ENCODE measurements at places on chromosomes 6 and 20.

DNA sequence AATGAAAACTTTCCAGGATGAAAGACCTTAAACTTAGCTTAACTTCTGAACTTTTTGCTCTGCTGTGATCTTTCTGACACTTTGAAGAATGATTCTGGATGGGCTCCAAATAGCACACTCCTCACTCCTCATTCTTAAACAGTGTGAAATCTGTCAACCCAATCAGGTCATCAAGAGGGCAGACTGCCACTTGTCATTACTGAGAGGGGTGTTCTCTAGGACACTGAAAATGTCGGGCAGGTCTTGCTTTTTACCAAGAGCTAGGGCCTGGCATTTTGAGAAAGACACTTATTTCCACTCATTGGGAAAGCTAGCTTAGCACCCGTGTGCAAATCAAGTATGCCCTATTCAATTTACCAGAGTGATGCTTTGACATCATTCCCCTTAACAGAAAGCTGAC lies 122.2 kb downstream of the MTFR2 start:
- DNase-seq = no peak

DNA sequence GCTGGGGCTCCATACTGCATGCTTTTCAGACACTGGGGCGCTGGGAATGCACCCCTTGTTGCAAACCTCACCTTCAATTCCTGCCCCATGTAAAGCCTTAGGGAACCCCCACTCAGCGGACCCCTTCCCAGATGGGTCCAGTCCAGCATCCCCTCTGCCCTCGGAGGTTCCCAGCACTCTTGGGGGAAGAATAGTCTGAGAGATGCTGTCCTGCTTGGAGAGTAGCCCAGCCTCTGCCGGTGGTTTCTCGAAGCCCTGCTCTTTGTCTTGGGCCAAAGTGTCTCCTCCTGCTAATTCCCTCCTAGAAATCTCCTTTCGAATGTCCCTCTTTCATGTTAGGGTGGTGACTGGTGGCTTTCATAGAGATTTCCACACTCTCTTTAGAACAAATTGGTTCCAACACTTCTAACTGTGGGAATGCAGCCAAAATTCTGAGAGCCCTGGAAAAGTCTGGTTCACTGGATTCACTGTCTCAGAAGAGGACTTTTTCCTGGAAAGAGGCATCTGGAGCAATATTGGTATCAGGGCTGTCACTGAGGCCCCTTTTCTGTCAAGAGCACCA lies 24.9 kb upstream of the SULF2 start:
- DNase-seq = no peak

- DNase-seq = no peak
Observed at GRCh38 chr6:93327857-93328256, 91.5 kb downstream of the EPHA7 start.

- no peak for DNase-seq
Observed at GRCh38 chr6:150899231-150899630, 33.7 kb downstream of the MTHFD1L start.

GRCh38 chr6:25485821-25486534 lies 166.0 kb upstream of the SCGN start:
- DNase-seq = peak; percentile 44

- DNase-seq = no peak
Observed at GRCh38 chr20:11459090-11459890, 458.4 kb upstream of the BTBD3 start.

GRCh38 chr20:33947709-33948295 lies 45.9 kb upstream of the RALY start:
- DNase-seq = no peak

- DNase-seq = no peak
Observed at GRCh38 chr20:37515876-37516275, 5.2 kb upstream of the NNAT start.

DNA sequence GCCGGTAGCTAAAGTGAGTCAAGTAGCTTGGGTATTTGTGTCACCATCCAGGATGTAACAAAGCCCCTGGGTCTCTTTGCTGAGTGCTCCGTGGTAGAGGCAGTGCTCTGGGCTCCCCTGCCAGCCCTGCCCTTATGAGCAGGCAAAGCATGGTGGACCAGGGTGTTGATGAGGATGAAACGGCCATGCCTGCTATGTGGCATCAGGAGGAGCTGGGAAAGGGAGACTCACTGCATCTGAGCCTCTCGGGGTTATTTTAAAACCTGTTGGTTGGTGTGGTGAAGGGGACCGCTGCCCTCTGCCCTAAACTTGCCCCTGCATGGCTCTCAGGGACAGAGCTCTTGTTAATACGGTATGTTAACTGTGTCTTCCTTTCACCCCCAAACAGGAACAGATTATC lies 143.1 kb downstream of the DTNBP1 start:
- no peak for DNase-seq

DNA sequence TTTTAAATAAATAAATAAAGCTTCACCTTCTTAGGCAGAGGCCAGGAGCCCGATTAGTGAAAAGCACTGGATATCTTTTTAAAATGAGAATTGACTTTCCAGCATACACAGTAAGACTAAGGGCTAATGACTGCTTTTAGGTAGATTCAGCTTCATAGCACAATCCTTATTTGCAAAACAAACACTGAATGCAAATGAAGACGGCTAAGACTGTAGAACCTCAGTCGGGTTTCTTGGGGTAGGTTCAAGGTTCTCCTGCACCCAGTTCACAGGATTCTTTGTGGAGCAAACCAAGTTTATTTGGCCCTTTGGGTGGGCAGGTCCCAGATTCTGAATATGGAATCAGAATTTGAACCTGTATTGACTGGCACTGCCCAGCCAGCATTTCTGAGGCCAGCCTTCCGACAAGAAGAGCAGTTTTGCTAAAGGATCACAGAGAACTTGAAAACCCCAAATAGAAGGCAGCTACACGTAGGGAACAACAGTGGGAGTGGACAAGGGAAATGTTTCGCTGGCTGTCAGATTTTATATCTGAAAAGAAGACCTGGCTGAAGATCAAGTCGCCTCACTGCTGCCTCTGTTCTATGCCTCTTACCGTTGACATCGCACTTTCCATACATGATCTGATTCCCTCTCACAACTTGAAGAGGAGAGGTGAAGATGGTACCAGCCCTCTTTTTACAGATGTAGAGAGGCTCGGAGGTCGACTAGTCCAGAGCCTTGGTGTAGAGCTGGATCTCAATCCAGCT lies 8.2 kb downstream of the TRERF1 start:
- DNase-seq = no peak

- peak; percentile 57 for DNase-seq
Observed at GRCh38 chr20:24501764-24502556, 32.5 kb downstream of the SYNDIG1 start.

- DNase-seq = no peak
Observed at GRCh38 chr6:154187714-154188113, 148.7 kb downstream of the OPRM1 start.

GRCh38 chr20:11755071-11755841 lies 162.4 kb upstream of the BTBD3 start:
- DNase-seq = no peak

DNA sequence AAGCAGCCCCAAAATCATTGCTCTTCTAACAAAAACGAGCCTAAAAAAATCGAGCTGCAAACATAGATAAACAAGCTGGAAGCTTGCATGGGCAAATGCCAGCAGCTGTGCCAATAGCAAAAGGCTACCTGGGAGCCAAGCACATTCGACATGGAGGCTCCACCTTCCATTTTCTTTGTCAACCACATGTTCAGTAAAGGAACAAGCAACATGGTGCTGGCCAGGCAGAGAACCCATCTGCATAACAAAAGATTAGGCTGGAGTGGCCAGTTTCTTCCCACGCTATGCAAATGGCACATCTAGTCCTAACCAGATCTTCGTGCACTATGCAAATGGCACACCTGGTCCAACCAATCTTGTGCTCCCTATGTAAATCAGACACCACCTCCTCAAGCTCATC lies 110.5 kb downstream of the KIF16B start:
- no peak for DNase-seq

- DNase-seq = no peak
Observed at GRCh38 chr6:28523241-28523622, 2.4 kb upstream of the GPX5 start.

DNA sequence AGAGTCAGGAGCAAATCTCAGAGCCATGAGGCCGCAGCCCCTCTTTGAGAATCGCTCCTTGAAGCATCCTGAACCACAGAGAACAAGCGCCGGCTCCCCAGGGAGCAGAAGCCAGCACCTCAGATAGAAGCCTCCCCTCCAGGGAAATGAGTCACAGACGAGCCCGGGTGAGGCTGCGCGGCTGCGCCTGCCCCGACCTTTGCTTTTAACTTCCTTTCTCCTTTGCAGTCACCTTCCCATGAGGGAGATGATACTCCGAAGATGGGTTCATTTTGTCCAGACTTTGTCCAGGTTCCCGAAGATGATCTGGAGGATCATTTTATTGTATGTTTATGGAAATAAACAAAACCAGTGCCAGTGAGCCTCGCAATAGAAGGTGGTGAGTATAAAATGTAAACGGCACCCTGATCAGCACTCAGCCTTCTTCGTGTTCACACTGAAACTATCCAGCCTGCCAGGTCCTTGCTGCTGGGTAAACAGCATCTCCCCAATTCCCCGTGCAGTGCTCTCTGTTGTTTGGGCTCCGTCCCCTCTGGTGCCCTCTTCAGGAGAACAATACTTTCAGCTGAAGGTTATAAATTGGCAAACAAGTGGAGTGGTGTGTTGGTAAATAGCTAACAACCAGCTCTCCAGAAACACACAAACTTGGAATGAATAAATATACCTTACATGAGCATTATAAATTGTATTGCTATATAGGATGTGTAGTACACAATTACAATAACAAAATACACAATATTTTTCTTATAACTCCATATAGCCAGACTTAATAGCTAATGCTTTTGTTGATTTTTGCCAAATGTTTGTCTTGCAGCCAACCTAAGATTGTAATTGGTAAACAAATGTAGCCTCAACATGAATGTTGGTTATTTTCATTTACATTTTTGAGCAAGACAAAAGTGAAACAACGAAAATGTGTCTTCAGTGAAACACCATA lies 41.4 kb upstream of the TMEM181 start:
- peak; percentile 34 for DNase-seq

- no peak for DNase-seq
Observed at GRCh38 chr6:5096482-5096881, 11.3 kb downstream of the PPP1R3G start.

GRCh38 chr20:53699906-53700305 lies 106.3 kb upstream of the ZNF217 start:
- DNase-seq = no peak

DNA sequence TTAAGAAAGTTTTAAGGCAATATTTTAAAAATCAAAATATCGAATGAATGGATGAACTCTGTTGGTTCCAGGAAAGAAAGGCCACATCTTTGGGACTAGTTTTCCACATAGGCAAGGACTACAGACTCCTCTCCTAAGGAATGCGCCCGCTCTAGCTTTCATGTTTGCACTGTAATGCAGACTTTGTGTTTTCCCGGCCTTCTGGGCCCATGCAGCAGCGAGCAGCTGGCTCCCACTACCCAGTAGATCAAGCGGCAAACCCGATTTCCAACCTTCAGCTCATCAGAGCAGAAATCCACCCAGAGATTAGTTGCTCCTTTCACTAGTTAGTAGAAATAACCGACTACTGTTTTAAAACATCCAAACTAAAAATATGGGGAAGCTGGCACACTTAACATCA lies 27.7 kb downstream of the OVOL2 start:
- no peak for DNase-seq

GRCh38 chr6:1103021-1103420 lies 208.9 kb upstream of the FOXQ1 start:
- no peak for DNase-seq

DNA sequence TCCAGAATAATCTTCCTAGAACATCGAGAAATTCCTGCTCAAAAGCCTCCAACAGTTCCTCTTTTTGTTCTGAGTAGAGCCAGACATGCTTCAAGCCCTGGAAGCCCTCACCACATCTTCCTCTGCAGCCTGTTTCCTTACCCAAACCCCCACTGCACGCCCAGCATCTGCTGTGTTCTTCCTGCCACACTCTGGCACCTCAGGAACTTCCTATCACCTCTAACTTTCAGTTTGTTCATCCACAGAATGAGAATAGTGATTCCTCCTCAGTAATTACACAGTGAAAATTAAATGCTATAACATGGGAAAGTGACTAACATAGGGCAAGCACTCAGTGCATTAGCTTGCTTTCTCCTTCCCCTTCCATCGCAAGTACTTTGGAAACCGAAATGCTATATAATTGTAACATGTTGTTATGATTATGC lies 26.3 kb downstream of the C6orf89 start:
- no peak for DNase-seq

- DNase-seq = no peak
Observed at GRCh38 chr6:26243132-26243531, 121.9 kb upstream of the BTN3A2 start.

DNA sequence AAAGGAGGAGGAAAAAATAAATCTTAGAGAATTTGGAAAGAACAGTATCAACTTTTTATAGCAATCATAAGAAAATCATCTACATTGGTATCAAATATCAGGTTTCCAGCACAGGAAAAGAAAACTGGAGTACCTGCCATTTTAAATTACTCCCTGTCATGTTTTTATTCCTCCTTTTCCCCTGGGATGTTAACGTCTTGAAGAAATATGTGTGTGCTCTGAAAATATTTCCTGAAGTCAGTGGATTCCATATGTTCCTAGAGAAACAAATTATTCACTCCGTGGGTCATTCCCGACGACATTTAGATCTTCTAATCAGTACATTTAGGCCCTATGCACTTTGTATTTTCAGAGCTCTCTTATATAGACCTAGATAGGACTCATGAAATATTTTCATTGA lies 42.0 kb upstream of the RSPO3 start:
- no peak for DNase-seq

- DNase-seq = no peak
Observed at GRCh38 chr6:125101631-125102030, 51.9 kb upstream of the TPD52L1 start.
